ENCODE measurements at places on chromosomes 7 and 10. TPM values are rescaled to one million over a fixed set of nuclear protein-coding genes. Genes with fewer than 3 reads are reported as not detected.

- no peak for DNase-seq
Measured at GRCh38 chr10:29248158-29248557, 40.7 kb upstream of the LYZL1 start.

DNA sequence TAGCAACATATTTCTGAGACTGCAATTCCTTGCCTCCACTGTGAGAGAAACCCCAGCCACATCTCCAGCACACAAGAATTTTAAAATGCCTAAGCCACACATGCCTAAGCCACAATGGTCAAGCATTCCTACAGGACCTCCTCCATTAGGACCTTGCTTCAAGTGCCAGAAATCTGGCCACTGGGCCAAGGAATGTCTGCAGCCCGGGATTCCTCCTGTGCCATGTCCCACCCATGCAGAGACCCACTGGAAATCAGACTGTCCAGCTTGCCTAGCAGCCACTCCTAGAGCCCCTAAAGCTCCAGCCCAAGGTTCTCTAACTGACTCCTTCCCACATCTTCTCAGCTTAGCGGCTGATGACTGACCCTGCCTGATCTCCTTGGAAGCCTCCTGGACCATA, 117.5 kb downstream of the AHR start:
- DNase-seq = peak; percentile 54

The ELOVL3 gene
- total RNA-seq = 0.62 TPM

The PRR15 gene
- 7.2 TPM for total RNA-seq

GRCh38 chr10:22365644-22366434, 20.5 kb downstream of the SPAG6 start:
- no peak for DNase-seq

DNA sequence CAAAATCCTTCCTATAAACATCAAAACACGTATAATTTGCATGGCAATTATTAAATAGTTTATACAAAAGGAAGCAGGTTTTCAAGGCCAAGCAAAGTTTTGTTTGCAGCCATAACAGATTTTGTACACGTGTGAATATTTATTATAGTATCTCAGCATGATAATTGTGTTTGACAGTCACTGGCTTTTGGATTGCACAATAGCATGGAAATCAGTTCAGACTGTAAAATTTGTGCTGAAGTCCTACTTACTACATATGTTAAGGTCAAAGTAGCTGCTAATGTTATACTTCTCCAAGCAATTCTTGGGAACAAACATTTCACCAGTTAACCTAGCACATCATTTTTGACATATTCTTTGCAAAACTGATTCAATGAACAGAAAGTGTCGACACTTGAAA, 287.6 kb upstream of the POM121L12 start:
- DNase-seq = no peak

- DNase-seq = peak; percentile 78
Measured at GRCh38 chr7:135853499-135853898, 104.9 kb upstream of the FAM180A start.

DNA sequence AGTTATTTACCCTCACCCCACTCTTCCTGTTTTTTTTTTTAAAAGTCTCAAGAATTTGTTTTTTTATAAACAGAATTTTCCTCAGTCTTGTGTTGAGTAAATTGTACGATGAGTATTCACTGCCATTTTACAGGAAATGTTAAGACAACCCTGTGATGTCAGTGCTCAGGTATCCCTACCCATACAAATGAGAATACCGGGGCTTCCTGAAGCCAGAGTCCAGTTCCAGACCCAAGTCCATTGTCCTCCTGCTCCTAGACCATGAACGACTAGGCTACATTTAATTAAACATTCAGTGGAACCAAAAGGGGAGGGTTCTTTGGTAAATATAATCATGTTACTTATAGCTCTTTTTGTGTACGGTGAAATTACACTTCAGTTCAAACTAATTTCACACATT, 79.2 kb downstream of the GNAI1 start:
- DNase-seq = no peak

- DNase-seq = no peak
Measured at GRCh38 chr10:15113766-15114165, 16.6 kb downstream of the RPP38 start.

DNA sequence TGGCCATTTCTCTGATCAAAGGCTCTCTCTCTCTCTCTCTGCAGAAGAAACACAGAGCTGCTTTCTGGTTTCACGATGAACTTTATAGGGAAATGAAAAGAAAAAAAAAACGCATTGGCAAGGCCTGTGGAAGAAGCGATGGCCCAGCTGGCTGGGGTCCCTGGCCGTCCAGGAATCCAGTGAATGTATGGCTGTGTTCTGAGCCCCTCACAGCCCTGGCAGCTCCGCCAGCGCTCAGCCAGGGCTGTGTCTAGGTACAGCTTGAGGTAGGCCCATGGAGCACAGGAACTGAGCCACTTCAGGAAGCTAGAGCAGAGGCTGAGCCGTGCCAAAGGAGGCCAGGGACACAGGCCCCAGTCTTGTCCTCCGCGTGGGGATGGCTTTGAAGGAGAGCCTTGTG, 13.1 kb upstream of the UCMA start:
- DNase-seq = no peak

DNA sequence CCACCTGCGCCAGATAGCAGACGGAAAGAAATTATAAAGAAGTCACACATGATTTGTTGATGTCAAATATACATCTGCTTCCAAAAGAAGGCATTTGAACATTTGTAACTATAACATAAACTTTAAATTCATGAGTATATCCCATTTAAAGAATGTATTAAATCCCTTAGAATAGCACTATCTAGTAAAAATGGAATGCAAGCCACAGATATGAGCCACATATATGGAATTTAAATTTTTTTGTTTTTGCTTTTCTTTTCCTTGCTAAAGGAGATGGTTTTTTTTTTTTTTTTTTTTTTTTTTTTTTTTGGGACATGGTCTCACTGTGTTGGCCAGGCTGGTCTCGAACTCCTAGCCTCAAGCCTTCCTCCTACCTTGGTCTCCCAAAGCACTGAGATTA, 730.8 kb downstream of the PHTF2 start:
- DNase-seq = peak; percentile 4

- no peak for DNase-seq
Measured at GRCh38 chr10:4888236-4888635, 62.2 kb downstream of the AKR1E2 start.

DNA sequence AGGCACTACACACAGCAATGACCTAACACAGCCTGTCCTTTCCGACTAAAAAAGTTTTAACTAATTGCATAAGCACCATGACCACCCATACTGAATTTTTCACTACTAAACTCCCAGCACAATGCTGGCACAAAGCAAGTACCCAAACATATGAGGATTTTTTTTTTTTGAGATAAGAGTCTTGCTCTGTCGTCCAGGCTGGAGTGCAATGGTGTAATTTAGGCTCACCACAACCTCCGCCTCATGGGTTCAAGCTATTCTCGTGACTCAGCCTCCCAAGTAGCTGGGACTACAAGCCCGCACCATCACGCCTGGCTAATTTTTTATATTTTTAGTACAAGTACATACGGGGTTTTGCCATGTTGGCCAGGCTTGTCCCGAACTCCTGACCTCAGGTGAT, 5.1 kb downstream of the UBE2H start:
- DNase-seq = peak; percentile 78

The CCDC136 gene
- 14.4 TPM for total RNA-seq

DNA sequence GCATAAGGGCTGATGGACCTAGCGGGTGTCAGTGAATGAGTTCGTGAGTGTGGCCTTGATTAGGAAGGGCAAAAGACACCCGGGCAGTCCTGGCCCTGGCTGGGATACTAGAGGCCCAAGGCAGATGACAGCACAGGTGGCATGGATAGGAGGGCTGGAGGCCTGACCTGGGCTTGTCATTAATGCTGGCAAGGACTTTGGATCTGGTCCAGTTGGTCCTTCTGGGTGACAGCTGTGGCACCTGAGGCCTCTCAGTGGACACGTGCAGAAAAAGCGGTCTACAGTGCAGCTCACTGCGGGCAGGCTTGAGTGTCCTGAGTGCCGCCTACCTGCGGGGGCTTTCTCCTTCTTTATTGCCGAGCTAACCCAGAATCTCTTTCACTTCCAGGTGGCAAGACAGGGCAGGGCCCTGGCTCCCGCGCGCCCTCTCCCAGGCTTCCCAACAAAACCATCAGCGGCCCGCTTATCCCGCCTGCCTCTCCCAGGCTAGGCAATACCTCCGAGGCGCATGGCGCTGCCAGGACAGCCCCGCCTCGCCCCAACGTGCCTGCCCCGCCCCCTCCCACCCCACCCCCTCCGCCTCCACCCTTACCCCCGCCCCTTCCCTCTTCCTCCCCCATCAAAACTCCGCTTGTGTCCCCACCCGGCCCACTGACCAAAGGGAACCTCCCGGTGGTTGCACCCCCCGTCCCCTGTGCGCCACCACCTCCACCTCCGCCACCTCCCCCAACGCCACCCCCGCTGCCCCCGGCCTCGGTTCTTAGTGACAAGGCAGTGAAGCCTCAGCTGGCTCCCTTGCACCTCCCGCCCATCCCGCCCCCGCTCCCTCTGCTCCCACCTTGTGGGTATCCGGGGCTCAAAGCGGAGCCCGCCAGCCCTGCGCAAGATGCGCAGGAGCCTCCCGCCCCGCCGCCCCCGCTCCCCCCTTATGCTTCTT, 77.4 kb downstream of the WIPF3 start:
- DNase-seq = no peak

DNA sequence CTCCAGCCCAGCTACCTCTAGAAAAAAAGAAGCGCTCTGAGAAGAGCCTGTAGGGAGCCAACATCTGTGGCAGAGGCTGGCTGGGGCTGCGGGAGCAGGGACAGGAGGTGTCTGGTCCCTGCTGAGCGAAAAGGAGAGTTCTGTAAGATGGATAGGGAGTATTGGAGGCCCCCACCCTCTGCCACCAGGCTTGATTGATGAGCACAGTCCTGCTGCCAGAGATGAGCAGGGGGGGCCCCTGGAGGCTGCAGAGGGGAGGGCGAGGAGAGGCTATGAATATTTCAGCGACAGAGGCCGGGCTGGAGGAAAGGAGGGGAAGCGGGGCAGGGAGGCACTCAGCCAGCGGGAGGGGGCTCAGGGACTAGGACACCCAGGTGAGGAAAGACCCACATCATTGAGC, 44.5 kb upstream of the HSPB1 start:
- DNase-seq = no peak

DNA sequence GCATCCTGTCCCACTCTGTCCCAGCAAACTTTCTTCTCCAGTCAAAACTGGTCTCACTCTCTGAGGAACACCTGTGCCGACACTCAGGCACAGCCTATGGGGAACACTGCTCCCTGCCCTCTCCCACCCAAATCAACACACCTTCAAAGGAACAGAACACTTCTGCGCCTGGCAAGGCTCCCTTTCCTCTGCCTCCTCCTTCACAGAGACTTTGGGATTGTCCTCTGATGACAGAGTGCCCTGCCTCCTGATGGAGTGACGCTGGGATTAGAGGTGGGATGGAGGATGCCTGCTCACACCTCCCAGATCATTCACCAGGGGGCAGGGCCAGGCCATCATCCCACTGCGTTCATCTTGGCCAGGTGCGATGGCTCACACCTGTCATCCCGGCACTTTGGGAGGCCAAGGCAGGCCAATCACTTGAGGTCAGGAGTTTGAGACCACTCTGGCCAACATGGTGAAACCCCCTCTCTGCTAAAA, 26.5 kb downstream of the KLF6 start:
- DNase-seq = no peak

The COBL gene
- 3.6 TPM for total RNA-seq

The ENKUR gene
- total RNA-seq = 0.22 TPM

GRCh38 chr7:45919231-45919784, 1.8 kb downstream of the IGFBP3 start:
- DNase-seq = no peak

DNA sequence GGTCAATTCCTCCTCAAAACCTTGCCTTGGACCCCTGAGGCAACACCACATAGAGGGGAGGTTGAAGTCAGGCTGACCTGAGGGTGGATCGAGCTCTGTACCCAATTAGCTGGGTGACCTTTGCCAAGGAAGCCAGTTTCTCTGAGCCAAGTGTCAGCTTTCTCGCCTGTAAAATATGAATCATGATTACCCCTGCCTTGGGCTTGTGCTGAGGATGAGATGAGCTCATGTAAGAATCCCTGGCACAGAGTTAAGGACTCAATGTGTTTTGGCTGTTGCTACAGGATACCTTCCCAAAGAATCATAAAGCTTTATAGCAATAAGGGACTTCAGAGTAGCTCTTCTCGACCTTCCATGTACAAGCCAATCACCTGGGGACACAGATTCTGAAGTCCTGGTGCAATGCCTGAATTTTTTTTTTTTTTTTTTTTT, 43.5 kb upstream of the CACUL1 start:
- DNase-seq = peak; percentile 63

GRCh38 chr10:99426689-99427088, 3.7 kb downstream of the GOT1 start:
- DNase-seq = no peak

The HOXA7 gene
- total RNA-seq = not detected

DNA sequence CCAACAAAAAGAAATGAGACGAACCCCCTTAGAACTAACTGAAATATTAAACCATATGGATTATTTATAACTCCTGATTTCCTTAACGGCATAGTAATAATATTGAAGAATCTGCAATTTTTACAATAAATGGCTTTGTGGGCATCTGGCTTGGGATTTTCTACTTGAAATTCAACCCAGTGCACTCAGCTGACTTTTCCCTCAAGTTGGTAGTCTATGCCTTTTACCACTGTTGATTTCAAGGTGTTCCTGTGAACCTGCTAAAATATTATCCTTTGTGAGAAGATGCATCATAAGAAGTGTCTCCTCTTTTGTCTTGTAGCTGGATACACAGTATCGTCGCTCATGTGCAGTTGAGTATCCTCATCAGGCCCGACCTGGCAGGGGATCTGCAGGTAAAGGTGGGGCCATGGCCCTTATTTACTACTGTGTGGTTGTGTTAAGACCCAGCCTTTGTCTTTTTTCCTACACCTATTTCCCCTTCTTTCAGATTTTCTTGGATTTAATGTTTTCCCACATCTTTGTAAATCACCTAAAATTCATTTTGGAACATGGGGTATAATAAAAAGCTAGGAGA, 8.0 kb downstream of the DNAJC9 start:
- no peak for DNase-seq

DNA sequence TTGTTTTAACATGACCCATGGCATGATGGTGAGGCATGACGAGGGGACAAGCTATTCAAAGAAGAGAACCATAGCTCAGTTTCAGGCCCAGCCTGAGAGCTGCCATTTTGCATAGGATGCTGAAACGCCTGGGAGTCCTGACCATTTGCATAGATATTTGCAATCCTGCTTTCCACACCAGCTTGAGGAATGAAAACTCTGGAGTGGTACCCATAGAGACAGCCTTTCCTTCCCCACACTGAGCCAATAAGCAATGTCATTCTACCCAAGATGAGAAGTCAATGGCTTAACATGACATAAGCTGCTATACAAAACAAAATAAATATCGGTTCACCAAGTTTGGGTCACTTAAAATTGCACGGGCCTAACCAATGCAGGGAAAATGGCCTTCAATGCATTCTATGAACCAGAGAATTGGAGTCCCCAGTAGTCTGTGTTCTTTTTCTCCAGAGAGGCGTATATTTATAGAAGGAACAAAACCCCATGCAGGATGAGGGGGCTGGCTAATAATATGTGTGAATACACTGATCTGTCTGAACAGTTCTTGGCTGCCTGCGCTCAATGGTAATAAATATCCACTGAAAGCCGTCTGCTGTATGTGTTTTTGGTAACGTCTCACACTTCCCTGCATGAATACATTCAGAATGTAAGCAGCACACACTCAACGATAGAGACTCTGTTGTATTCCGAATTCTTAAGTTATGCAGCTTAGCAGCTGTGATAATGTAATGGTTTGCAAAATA, 329.3 kb downstream of the FRMD4A start:
- no peak for DNase-seq

All from astrocyte (in vitro differentiated cells and primary cell).